Panc1 (cell line): ENCODE measurements at places on chromosomes 7 and 10.

DNA sequence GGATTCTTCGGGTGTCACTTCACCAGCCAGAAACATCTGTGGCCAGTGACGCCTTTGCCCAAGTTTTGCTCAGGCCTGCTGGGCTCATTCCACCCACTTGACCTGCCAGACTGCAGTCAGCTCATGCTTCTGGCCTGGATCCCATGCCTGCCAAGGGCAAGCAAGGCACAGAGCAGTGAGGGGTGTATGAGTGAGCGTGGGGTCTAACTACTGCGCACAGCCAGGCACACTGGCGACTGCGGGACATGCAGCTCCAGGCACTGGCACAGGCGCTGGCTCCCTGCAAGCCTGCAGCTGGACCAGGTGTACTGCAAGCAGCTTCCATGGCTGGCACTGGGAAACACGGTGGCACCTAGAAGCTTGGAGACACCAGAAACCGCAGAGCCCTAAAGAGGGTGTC is 80.1 kb downstream of the MTERF1 start:
- DNase-seq: no peak

GRCh38 chr7:121197455-121197854 is 131.3 kb upstream of the WNT16 start:
- DNase-seq: no peak

DNA sequence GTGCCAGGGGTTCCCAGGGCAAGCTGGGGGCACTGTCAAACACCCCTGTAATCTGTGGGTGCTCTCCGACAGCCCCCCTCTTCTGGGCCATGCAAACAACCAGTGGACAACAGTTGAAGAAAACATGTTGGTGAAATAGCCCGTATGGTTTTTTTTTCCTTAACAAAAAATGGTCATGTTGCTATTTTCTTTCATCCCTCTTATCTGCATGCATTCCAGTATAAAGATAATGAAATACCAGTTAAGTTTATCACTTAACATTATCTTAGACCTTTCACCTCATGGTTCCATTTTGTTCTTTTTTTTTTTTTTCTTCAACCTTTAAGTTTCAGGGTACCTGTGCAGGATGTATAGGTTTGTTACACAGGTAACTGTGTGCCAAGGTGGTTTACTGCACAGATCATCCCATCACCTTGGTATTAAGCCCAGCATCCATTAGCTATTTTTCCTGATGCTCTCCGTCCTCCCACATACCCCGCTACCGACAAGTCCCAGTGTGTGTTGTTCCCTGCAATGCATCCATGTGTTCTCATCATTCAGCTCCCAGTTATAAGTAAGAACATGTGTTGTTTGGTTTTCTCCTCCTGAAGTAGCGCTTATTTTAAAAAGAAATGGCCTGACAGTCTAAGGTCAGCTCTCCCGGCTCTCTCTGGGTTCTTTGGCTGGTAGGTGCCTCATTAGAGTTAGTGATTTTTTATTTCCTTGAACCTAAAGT is 110.1 kb downstream of the NRP1 start:
- DNase-seq: no peak

DNA sequence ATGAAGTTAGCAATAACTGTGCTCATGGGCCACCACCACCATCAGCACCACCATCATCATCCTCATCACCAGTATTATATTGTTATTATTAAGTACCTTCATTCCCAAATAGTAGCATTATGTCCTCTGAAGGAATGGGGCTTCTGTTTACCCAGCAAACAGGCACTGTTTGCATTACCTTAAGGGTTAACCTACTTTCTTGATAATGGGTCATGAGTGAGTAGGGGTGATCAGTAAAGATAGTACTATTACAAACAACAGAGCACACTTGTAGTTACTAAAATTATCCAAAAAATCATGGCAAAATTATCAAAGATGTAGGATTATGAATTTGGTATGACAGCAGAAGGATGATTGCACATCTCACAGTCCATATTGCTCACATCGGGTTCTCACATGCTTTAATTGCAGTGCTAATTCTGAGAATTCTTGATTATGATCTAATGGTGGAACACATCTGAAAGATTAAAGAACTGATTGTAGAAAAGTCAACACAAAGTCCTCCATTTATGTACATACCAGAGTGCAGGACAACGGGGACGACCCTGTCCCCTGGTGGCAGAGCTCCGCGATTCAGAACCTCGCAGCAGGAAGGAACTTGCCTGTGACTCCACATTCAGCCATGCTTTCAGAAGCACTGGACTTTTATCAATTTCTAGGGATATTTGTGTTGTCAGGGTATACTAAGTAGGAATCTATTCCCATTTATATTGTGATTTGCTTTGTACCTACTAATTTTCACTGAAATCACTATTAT is 31.0 kb downstream of the PDE1C start:
- no peak for DNase-seq

DNA sequence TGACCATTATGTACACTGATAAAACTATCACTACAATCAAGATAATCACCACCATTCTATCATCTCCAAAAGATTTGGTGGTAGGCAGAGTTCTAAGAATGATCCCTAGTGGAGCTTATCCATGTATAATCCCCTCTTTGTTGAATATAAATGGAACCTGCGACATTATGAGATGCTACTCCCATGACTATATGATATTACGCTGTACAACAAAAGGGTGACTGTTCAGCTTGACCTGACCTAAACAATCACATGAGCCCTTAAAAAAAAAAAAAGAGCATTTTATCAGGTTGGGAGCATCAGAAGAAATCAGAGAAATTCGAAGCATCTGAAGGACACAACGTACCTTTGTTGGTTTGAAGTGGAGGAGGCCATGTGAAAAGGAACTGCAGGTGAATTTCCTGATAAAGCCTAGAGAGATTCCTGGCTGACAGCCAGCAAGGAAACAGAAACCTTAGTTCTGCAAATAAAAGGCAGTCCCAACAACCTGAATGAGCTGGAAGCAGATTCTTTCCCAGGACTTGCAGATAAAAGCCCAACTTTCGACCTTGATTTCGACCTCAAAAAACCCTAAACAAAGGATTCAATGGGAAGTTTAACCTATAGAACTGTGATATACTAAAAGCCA is 270.7 kb downstream of the ADRA2A start:
- no peak for DNase-seq

- DNase-seq: no peak
Measured at GRCh38 chr10:13869295-13869664, 282.5 kb downstream of the PRPF18 start.

DNA sequence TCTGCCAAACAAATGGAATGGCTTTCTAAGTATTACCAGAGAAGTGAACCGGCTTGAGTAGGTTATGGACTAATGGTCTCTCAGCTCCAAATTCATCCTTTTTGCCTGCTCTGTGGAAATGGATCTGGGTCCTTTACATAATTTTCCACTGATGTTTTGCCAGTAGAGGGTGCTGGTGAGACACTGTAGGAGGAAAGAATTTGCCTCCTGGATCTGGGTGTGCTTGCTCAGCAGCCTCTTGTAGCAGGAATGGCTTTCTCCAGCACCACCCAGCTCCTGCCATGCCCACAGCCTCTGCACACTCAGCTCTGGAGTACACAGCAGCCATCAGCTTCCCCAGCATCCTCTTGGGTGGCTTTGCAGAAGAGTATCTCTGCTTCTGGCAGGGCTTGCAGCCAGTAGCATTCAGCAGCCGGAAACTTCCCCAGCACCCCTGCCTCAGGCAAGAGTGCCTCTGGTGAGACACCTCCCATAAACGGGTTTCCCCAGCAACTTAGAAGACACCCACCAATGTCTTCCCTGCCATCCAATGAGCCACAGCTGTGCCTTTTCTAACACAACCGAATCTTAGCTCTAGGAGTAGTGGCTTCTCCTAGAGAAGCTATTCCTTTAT is 235.0 kb upstream of the PLPP4 start:
- DNase-seq: peak; percentile 32

GRCh38 chr7:25951414-25952260 is 200.4 kb upstream of the NFE2L3 start:
- no peak for DNase-seq

DNA sequence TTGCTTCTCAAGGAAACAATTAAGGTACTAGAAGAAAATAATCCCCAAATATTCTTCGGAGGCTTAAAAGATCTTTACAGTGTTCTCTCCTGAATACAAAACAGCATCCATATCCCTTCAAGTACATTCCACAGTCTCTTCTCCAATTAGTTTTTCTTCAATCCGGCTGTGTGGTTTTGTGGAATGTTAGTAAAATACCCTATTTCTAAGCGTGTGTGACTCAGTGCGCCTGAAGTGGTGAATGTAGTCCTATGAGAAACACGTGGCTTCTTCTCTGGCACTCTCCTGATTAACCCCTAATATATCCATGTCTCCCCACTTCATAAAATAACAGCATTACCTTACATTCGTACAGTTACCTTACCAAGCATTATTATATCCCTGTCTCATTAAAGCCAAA is 570.2 kb downstream of the ARL4A start:
- DNase-seq: no peak

GRCh38 chr10:91146146-91146545 is 74.3 kb upstream of the PCGF5 start:
- no peak for DNase-seq

DNA sequence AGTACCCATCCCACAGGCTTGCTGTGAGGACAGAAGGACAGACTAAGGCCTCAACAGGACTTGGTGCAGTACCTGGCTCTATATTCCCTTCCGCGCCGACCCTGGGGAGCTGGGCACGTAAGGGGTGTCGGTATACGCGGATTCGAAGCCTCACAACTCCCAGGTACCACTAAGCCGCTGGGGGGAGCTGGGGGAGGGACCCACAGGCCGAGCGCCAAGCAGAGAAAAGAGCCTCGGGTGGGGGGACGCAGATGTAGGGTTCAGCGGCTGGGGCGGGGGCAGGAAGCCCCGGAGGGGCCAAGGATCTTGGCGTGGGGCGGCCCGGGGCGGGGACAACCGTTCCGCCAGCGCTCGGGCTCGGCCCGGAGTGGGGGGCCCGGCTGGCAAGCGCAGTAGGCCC is 126.4 kb upstream of the ZNF746 start:
- DNase-seq: no peak

GRCh38 chr7:50334341-50334994 is 30.0 kb downstream of the IKZF1 start:
- DNase-seq: no peak

DNA sequence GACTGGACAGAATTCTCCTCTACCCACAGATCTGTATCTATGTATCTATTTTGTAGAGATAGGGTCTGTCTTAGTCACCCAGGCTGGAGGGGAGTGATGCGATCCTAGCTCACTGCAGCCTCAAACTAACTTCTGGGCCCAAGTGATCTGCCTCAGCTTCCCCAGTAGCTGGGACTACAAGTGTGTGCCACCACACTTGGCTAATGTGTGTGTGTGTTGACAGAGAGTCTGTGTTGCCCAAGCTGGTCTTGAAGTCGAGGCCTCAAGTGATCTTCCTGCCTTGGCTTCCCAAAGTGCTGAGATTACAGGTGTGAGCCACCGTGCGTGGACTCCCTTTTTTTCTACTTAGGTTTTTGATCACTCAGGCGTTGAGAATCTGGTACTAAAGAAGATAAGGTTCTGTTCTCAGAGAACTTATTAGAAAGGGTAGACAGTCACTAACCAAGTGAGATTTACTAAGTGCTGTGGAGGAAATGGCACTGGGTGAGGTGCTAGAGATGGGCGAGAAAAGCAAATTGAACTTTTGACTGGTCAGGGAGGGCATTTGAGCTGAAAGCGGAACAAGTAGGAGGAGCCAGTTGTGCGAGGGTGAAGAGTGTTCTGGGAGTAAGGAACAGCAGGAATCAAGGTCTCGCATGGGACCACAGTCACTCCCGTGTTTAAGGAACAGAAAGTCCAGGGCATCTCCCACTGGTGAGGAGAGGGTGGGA is 18.0 kb downstream of the NDUFB2 start:
- no peak for DNase-seq

DNA sequence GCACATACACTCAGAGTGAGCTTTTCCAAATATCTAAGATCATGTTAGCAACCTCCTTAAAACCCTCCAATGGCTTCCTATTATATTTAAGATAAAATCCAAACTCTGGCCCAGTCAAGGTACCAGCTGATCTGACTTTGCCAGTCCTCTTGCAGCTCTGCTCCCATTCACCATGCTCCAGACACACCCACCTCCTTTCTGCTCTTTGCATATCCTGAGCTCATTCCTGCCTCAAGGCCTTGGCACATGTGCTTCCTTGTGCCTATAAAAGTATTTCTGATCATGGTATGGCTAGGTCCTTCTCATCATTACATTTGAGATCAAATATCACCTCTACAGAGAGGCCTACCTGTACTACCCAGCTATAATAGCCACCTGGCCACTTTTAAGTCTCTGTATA is 27.5 kb downstream of the XPNPEP1 start:
- DNase-seq: no peak

- DNase-seq: peak; percentile 70
Measured at GRCh38 chr7:79386688-79387422, 66.6 kb downstream of the MAGI2 start.

DNA sequence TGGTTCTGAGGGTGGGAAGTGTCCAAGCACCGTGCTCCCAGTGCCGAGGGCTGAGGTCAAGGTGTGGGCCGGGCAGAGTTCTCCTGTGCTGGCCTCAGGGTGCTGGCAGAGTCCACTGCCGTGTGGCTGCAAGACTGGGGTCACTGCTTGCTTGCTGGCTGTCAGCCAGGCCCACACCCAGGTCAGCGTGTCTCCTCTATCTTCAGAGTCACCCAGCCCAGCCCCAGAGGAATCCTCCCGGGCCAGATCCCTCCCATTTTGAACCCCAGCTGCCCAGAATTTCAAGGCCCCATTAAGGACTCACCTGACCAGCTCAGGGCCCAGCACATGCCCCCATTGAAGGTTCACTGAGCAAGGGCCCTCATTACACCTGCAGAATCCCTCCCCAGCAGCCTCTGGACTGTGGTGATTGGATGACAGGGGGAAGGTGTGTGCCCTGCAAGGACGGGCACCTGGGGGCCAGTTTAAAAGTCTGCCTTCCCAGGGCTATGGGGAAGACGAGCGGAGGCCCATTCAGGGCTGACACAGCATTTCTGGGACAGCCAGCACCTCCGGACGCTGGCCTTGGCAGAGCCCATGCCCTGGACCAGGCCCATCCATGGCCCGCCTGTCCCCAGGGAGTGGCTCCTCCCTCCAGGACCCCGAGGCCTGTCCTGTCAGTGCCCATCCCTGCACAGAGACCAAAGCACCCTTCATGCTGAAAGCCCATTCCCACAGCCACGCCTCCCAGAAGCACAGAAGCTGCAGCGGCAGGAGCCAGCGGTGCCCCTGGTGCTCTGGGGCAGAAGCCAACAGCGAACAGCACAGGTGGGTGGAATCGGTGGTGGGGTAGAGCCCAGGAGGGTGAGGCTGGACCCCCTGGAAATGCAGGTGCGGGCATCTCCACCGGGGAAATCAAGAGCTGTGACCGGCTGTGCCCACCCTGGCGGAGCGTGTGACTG is 45.1 kb upstream of the PPP2R2D start:
- DNase-seq: no peak

GRCh38 chr10:94608559-94608958 is 63.0 kb downstream of the HELLS start:
- no peak for DNase-seq

DNA sequence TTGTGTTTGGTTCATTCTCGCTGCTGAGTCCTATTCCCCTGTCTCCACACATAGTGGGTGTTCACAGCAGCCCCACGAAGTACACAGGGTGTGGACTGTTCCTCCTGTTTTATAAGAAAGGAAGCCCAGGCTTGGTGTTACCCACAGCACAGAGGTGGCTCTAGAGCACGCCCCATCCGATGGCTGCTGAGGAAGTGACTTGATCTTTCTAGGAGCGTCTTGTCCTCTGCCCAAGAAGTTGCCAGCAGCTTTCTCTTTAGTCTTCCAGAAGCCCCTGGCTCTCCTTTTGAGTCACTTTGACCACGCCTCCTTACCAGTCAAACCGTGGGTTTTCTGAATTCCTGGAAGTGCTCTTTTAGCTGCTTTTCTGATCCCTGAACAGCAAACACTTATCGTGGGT is 94.0 kb downstream of the GRK5 start:
- DNase-seq: no peak
